A172 (cell line): ENCODE measurements at places on chromosomes 6 and 20. TPM values are rescaled to one million over a fixed set of nuclear protein-coding genes. Genes with fewer than 3 reads are reported as not detected.
A peak's percentile ranks its signal among the peaks of the same experiment; 100 is the strongest.

- peak; percentile 85 for DNase-seq
These were observed 3.5 kb upstream of the TGIF2 start for GRCh38 chr20:36569847-36570429.

- no peak for DNase-seq
These were observed 24.6 kb downstream of the KDM1B start for GRCh38 chr6:18179770-18180356.

SLC2A4RG gene
- 88.0 and 97.9 TPM in 2 replicates for total RNA-seq

GRCh38 chr6:3281631-3282475, 23.1 kb downstream of the PSMG4 start:
- DNase-seq, result peak; percentile 98

SLC22A2 gene
- total RNA-seq, result 0.69 and 1.2 TPM in 2 replicates

GRCh38 chr20:51446656-51447055, 95.9 kb downstream of the NFATC2 start:
- peak; percentile 95 for DNase-seq

- no peak for DNase-seq
These were observed 136.8 kb upstream of the RPS6KA2 start for GRCh38 chr6:166763606-166764472.

- no peak for DNase-seq
These were observed 96.8 kb upstream of the LY86 start for GRCh38 chr6:6491761-6492160.

DNA sequence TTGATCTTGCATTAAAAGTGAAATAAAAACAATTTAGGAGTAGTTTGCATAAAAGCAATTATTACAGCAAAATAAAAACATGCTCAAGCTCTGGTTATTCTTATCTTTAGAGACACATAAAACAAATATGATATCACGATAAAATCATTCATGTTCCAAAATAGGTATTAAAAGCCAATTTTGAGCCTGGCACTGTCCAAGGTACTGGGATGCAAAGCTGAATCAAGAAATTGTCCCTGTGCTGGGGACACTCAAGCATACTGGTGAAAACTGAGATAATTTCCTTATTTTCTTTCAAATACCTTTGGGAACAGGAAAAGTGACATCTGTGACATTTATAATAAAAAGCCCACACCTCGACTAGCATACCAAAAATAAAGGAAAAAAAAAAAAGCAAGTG, 931 bp upstream of the MTCL3 start:
- no peak for DNase-seq

GRCh38 chr6:18022398-18023231, 35.2 kb upstream of the KIF13A start:
- peak; percentile 67 for DNase-seq

GRCh38 chr20:48837014-48837413, 9.2 kb upstream of the PREX1 start:
- DNase-seq, result no peak

DNA sequence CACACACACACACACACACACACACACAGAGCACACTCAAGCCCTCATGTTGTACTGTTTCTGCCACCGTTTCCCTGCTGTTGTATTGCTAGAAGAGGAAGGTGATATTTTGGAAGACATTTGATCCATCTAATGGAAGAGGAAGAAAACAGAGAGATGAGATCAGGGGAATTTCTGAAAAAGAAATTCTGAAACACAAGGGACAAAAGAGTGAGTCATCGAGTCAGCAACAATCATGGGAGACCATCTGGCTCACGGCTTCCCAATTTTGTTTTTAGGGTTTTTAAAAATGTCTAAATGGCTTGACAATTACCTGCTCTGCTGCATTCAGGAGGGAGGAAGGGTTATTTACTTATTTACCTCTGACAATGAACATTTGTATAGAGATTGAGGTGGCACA, 22.0 kb downstream of the SOX4 start:
- DNase-seq, result no peak

TCFL5 gene
- 23.7 and 24.1 TPM in 2 replicates for total RNA-seq

VGLL2 gene
- not detected in 2 replicates for total RNA-seq

DNA sequence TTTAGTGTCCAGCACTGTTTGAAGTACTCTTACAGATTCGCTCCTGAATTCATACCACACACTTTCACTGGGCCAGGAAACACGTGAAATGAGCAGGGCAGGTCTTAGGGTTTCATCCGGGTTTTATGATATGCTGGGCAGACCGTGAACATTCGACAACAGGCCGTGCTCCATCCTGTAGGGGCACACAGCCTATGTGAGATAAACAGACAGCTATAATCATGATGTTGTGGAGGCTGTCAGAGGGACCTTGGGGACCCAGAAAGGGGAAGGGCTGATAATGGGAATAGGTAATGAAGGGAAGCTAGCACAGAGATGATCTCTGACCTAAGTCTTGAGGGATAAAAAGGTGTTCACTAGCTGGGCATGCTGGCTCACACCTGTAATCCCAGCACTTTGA, 110.4 kb downstream of the RIN2 start:
- DNase-seq, result no peak

DNA sequence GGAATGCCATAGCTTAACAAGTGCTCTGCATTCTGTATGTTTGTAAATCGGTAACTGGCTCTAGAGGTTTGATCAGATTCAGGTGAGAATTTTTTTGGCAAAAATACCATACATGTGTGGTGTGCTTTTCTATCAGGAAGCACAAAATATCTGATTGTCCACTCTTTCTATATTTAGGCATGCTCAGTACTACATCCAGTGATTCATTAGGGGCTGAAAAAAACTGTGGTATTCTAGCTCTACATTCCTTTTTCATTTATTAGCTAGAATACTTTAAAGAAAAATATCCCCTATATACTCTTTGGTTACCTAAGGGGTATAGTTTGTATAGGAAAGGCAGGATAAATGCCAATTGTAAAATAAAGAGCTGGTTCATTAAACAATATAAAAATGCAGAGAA, 10.6 kb upstream of the ELOVL2 start:
- DNase-seq, result no peak

TNF gene
- total RNA-seq, result not detected in 2 replicates

EYA4 gene
- total RNA-seq, result 0.02 TPM in 1 of 2 replicates, not detected in the other

DNA sequence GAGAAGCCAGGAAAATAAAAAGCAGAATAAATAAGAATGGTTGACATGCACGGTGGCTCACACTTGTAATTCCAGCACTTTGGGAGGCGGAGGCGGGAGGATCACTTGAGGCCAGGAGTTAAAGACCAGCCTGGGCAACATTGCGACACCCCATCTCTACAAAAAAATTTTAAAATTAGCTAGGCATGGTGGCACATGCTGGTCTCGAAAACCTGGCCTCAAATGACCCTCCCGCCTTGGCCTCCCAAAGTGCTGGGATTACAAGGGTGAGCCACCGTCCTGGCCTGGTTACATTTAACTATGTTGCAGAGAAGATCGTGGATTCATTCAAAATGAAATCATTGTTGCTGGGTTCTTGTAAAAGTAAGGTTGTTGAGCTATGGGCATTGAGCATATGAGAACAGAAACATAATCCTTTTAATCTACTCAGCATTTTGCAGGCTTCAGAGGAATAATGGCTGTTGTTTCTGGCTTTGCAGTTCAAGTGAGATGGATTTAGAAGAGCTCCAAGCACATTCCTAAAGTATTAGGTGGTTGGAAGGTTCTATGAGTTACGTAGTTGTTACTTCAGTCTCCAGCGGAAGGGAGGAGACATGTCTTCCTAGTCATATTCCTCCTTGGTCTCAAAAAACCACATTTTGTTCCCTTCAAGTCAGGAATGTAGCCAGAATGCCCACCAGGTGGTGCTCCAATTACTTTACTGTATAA, 45.6 kb upstream of the RAB23 start:
- DNase-seq, result peak; percentile 97

GRCh38 chr20:46423342-46423741, 16.9 kb upstream of the ELMO2 start:
- DNase-seq, result no peak

GRCh38 chr6:128663238-128663637, 142.8 kb upstream of the PTPRK start:
- DNase-seq, result no peak

DNA sequence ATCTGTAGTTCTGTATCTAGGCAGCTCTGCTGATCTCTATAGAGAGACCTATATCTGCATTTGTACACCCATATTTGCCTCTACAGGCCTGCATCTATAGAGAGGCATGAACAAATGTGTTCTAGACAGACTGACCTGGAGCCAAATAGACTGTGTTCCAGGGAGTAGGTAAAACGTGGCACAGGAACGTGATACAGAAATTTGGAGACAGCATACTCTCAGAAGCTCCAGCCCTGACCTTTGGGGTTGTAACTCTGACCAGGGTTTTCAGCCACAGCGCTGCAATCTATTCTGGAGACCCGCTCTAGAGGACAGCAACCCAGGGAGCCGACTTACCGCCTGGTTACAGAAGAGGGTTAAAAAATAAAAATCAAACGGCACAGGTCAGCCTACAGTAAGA, 983 bp downstream of the RBBP9 start:
- peak; percentile 5 for DNase-seq

DNA sequence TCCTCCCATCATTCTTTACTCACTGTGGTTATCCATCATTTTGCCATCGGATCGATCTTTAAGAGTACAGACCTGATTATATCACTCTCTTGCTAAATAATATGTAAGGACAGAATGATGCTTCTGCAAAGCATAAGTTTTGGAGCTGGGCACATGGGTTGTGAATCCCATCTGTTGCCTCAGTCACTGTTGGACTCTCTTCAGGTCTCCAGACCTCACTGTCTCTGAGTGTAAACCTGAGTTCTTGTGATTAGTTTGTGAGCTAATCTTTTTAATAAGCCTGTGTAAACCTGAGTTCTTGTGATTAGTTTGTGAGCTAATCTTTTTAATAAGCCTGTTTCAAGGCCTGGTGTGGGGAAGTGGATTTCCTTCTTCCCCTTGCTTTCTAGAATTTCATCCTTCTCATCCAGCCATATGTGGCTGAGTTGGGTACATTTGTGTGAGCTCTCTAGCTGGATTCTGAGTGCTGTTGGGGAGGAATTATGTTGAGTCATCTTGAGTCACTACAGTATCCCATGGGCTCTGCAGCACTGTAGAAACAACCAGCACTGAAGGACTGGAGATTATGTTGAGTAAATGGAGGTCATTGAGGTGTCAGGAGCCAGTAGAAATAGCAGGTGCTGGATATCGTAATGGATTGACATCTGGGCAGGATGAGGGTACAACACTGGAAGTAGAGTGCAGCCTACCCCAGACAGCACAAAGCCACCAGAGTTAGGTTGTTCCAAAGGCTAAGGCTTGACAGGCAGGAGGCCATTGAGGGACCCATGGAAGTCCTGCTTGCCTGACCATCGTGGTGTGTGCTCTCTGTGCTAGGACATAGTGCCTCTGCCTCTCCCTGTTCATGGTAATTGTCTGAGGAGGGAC, 52.4 kb downstream of the SCAND1 start:
- DNase-seq, result peak; percentile 89

DNAAF9 gene
- 2.1 and 2.8 TPM in 2 replicates for total RNA-seq

ZSCAN31 gene
- 17.4 and 24.4 TPM in 2 replicates for total RNA-seq

DNA sequence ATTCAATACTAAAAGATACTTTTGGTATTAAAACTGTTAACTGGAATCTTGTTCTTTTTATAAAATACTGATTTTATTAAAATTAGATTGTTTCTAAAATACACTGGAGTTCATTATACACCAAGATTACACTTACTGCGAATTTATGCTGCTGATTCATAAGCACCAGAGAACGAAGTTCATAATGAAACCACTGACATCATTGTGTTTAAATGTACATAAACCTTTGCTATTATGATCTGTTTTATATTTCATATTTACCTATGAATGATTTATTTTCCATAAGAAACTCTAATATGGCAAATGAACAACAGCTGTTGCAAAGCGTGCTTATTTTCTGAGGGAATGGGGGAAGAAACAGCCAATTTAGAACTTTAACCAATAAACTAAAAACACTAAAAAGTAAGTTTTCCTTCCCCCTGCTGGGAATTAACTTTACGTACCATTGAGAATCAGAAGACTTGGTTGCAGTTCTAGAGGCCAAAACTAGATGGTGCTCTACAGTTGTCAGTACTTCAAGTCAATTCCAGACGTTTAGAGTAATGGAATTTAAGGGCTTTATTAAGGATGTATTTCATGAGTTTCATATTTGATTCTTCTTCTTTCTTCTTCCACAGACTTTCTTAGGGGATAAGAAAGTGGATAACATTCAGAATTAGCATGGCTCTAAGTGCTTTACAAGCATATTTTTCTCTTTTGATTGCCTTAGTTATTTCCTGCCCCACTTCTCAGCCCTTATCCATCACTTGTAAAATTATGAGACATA, 30.8 kb upstream of the COL19A1 start:
- peak; percentile 46 for DNase-seq

BCLAF1 gene
- total RNA-seq, result 111 and 145 TPM in 2 replicates

NFATC2 gene
- 0.28 and 0.43 TPM in 2 replicates for total RNA-seq

SPATS1 gene
- total RNA-seq, result not detected in 2 replicates

- no peak for DNase-seq
These were observed 350.0 kb downstream of the CD83 start for GRCh38 chr6:14467591-14467990.

RIPOR2 gene
- total RNA-seq, result 0.53 TPM in 1 of 2 replicates, not detected in the other

DNA sequence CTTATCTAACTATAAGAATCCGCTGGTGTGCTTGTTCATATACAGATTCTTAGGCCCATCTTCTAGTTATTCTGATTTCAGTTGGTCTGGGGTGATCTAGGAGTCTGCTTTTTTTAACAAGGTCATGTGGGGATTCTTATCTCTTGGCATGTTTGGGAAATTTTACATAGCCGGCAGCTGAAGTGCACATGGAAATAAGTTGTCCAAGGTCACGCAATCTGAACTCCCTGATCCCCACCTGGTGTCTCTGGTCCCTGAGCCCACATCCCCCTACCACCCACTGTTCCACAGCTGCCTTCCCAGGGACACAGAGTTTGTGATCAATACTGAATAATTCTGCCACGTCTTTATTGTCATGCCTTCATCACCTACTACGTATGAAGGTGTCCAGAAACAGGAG, 90.8 kb downstream of the SSR1 start:
- DNase-seq, result no peak
